HT-29 (cell line): ENCODE measurements at places on chromosomes 7 and 10.

DNA sequence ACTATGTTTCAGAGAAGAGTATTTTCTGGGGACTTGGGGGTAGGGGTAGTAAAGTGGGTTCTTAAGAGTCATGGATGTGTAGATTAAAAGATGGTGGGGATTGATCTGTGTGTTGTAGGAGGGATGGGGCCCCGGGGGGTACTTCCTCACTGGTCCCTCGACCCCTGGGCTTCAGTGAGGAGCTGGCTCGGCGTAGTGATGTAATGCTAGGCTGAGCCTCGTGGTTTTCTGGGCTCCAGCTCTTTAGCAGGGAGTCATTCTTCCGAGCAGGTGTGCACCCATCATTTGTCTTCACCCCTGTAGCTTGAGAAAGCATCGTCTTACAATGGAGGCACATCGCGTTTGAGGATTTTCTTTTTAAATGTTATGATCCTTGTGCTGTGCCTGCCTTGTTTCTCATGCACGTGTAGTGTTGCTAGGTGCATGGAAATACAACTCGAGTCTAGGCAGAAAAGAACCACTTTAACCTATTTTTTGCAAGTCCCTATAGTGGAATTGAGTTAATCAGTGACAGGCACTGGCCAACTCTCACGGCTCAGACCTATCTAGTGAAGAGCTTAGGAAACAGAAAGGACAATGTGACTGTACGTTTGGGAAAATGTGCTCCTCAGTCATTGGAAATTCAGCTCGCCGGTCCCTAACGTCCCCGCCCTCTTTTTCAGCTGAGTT lies 106.1 kb upstream of the BTBD16 start:
- no peak for DNase-seq

GRCh38 chr10:527416-527815 lies 162.1 kb downstream of the DIP2C start:
- DNase-seq: no peak

DNA sequence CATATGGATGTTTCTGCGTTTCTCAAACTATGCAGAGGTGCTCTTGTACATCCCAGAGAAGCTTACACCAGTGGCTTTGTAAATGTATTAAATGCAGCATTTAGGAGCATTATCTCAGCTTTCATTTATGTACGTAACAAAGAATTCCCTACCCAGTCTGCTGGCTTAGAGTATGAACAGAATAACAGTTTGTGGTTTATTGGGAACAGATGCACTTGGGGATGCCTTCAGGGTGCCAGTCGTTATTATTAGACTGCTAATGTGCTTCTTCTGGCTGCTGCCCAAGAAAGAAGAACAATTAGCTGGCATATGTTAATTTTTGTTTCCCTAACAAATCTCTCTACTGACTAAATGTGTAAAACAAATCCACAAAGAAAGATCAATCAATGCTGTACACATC lies 241.9 kb downstream of the FOXP2 start:
- DNase-seq: no peak

GRCh38 chr7:41885748-41886147 lies 182.9 kb upstream of the INHBA start:
- no peak for DNase-seq

DNA sequence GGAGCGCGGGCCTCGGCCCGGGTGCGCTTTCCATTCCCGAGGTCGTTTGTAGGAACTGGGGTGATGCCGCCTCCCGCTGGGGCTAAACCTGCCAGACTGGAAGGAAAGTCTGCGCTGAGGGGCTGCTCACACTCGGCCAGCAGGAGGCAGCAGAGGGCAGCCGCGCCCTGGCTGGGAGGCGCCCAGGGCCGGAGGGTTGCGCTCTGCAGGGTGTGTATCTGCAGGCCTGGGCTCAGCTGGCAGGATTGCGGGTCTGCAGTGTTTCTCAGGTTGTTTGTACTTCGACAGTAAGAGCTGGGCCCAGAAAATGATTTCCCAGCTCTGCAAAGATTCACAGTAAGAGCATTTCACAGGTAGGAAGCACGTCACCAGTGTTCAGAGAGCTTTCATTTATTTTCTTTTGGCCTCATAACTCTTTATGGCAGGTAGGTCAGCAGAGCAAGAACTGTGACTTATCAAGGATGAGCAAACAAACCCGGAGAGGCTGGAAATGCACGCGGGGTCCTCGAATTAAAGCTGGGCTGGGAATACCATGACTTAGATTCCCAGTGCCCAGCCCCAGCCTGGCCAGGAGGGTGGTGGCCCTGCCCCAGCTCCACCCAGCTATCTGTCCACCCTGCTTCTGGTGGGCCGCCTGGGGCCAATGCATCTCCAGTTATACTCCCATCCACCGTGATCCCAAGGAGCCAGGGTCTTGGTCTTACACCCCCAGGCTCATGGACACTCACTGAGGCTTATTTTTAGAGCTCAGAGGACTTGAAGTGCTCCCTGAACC lies 15.2 kb upstream of the PPP2R2D start:
- DNase-seq: peak; percentile 78

DNA sequence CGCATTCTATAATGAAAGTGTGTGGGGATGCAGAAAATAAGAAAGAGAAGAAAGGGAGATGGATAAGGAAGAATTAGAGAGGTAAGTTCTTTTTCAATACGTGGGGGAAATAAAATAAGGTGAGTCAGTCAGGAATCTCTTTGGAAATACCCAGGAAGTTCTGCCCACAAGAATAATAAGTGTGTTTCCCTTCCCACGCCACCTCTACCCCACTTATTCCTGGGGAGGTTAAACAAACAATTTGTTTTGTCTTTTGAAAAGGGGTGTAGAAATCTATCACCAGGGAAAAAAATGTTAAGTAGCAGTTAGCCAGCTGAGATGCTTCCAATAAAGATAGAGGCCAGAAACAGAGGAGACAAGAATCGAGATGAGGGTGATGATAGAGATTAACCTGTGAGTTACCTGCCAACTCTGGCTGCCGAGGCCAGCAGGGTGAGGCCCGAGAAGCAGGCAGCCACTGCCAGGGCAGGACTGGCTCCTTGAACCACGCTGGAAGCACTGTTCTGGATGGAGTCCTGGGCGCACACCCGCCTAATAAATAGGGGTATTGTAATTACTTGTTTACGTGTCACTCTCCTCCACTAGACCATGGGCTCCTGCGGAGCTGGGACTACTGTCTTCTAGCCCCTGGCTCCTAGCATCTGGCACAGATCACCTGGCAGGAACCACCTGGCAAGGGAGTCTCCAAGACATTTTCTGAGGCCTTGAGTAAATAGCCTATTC lies 191.3 kb downstream of the FGFR2 start:
- DNase-seq: peak; percentile 69
